ENCODE measurements at places on chromosomes 1 and 21.

- no peak for DNase-seq
Observed at GRCh38 chr1:57485643-57486042, 61.8 kb upstream of the DAB1 start.

DNA sequence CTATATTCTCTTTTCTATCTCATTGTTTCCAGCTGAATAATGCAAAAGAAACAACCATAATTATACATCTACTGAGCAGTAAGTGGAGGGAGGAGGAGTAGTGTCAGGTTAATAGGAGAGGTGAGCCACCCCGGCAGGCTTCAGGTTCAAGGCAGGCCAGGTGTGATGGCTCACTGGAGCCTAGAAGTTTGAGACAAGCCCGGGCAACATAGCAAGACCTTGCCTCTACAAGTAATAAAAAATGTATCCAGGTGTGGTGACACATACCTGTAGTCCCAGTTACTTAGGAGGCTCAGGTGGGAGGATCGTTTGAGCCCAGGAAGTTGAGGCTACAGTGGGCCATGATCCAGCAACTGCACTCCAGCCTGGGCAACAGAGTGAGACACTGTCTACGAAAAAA, 1.9 kb upstream of the DIP2A start:
- no peak for DNase-seq

GRCh38 chr1:242824435-242824834, 299.9 kb upstream of the PLD5 start:
- no peak for DNase-seq

- peak; percentile 24 for DNase-seq
Observed at GRCh38 chr1:117710710-117711109, 104.9 kb downstream of the TENT5C start.

- no peak for DNase-seq
Observed at GRCh38 chr21:26920055-26920454, 46.8 kb downstream of the ADAMTS5 start.

- no peak for DNase-seq
Observed at GRCh38 chr1:248825136-248825535, 579 bp downstream of the SH3BP5L start.

- DNase-seq = no peak
Observed at GRCh38 chr1:185670187-185670627, 64.0 kb upstream of the HMCN1 start.

DNA sequence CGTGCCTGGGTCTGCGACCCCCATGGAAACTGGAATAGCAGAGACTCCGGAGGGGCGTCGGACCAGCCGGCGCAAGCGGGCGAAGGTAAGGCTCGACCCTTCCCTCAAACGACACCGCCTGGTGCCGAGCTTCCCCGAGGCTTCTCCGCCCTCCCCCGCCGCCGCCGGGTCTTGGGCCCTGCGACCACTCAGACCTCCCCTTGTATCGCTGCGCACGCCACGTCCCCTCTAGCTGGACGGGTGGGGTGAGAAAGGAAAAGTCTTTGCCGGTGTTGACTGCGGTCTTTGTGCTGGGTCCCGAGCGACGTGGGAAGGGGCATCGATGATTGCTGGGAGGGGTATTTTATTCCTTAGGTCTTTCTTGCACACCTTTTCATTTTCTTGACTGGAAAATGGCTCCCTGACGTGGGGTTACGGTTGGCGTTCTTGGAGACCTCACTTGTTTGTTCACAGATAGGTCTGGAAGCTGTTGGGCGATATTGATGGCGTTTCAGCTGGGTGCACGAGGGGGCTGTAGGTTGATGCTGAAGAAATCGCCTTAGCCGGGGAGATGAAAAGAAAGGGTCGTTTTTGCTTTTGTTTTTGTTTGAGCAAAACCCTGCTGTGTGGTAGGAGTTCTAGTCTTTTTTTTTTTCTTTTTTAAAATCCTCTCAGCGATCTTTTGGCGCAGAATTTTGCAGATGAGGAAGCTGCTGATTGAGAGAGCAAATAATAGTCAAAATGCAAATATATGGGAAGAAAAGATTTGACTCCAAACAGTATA, 776 bp downstream of the KDM1A start:
- peak; percentile 24 for DNase-seq

DNA sequence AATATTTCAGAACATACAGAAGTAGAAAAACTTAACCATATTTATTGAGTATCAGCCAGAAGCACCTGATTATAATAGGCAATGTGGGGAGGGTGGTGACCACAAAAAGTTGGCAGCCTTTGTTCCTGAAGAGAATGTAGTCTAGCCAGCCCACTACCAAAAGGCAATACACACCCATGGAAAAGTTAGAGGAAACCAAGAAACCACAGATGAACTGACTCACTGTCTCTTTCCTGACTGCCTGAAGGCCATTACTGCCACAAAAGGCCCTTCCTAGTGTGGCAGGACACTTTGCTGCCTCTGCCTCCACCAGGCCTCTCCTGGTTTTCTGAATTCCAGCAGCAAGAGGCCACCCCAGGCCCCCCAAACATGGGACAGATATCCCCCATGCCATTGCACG, 14.6 kb upstream of the PROX1 start:
- DNase-seq = no peak

DNA sequence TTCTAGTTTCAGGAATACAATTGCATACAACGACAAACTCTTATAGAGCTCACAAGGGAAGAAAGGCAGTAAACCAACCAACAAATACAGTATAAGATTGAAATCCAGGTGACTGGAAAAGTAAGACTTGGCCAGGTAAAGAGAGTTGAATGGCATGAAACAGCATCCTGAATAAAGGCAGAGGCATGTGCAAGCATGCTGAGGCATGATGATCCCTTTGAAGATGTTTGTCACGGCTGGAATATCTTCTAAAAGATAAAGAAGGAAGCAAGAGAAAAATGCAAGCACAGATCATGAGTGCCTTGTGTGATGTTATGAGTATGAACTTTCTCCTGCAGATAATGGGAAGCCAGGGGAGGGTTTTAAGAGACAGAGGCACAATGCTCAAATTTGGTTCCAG, 83.3 kb upstream of the SPATA6 start:
- DNase-seq = no peak

DNA sequence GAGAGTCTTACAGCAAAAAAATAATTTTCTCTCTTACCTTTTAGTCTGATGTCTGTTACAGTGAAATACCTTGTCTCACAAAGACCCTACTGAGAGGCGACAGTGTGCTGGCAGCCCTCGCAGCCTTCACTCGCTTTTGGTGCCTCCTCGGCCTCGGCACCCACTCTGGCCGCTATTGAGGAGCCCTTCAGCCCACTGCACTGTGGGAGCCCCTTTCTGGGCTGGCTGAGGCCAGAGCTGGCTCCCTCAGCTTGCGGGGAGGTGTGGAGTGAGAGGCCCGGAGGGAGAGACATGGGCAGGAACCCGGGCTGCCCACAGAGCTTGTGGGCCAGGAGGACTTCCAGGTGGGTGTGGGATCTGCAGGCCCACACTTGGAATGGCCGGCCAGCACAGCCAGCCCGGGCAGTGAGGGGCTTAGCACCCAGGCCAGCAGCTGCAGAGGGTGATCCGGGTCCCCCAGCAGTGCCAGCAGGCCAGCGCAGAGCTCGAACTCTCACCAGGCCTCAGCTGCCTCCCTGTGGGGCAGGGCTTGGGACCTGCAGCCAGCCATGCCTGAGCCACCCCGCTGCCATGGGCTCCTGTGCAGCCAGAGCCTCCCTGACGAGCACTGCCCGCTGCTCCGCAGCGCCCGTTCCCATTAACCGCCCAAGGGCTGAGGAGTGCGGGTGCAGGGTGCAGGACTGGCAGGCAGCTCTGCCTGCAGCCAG, 10.8 kb upstream of the CFHR1 start:
- DNase-seq = no peak

DNA sequence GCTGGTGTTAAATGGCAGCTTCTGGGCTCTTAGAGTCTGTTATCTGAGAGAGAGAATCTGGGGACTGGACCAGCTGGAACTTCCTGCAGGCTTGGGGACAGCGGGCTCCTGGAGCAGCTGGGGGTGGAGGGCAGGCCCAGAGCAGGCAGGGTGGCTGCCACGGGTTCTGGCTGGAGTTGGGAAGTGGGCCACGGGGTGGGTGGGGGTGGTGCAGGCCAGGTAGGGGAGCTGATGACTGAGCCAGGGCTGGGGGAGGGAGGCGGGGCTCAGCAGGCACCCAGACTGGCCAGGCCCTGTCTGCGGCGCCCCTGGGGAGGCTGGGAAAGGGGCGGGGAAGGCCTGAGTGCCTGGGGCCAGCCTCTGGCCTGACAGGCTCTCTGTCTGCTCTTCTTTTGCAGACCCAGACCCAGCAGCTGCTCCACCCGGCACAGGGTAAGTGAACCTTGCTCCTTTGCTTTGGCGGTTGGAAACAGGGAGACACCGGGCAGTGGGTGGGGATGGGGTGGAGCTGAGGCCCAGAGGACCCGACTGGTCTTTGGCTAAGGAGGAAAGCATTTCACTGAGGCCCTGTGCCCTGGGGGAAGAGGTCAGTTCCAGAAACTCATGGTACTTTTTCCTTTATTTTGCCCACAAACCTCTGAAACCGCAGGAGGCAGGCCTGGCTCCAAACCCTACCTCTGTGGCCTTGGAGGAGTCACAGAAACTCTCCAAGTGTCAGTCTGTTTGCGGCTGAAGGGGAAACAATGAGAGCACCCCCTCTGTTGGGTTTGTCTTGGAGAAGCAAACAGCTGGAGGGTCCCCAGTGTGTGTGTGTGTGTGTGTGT, 48.8 kb downstream of the ARHGEF10L start:
- DNase-seq = peak; percentile 89

GRCh38 chr1:88466011-88466410, 218.1 kb upstream of the PKN2 start:
- DNase-seq = no peak

GRCh38 chr1:197915862-197916499, 1.2 kb upstream of the LHX9 start:
- peak; percentile 95 for DNase-seq

DNA sequence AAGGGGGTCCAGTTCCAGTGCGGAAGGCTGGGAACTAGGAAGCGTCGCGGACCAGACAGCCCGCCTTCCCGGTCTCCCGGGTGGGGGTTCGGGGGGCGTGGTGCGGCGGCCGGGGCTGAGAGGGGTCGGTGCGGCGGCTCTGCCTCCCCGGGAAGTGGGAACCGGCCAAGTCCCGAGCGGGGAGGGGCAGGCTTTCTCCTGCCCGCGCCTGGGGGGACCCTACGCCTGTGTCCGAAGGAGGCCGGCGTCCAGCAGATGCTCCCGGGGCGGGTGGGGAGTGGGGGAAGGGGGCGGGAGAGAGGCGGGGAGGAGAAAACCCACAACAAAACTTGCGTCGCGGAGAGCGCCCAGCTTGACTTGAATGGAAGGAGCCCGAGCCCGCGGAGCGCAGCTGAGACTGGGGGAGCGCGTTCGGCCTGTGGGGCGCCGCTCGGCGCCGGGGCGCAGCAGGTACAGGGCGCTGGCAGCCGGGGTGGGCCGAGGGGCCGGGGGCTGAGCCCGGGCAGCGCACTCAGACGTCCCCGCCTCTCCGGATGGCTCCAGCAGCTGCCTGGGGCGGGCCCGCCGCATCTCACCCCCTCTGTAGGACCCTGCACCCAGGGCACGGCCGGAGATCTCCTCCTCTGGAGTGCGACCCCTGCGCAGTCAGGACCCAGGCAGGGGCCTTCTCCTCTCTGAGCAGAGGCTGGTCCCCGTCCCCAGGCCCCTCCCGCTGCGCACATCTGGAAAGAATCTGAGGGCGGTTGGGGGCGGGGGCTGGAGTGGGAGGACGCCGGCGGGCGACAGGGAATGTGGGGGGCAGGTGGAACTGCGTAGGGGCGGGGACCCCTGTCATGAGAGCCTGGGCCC, at the start of gene PODN:
Gene PODN, plus strand, starts transcription at position 355 of the 849 bp plus-strand sequence. CDS start 7,643 bp downstream, outside the sequence.
- no peak for DNase-seq

- no peak for DNase-seq
Observed at GRCh38 chr1:26212726-26213125, 21.3 kb upstream of the CEP85 start.

DNA sequence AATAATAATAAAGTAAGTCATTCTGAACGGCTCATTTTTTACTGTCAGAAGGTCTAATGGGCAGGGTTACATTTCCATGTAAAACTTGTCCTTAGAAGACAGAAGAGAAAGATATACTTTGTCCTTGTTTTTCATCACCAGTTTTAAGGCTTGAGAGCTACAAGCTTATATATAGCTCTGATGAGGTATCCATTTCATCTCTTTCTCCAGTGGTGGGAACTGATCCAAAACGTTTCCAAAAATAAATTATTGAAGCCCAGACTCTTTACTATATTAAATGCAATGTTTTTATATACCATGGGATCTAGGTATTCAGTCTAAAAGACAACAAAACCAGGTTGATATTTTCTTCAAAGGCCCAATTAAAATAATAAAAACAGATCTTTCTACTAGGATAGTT, 8.7 kb downstream of the B3GALNT2 start:
- no peak for DNase-seq

DNA sequence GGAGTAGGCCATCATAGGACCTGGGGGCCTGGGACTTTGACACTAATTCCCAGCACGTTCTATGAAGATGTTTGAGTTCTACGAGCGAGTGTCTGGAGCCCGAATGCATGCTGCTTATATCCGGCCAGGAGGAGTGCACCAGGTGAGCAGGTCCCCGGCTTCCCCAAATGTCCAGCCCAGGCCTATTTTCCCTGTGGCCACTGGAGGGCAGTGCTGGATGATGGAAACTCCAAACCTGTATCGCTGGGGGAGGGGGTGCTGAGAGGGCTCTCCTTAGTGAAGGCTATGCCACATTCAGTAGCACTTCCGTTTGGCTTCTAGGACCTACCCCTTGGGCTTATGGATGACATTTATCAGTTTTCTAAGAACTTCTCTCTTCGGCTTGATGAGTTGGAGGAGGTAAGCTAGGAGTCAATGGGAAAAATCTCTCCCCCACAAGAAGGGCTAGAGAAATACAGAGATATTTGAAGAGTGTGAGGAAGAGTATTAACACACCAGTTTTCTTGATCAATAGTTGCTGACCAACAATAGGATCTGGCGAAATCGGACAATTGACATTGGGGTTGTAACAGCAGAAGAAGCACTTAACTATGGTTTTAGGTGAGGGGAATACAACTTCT, 5.2 kb upstream of the FCER1G start:
- peak; percentile 90 for DNase-seq

DNA sequence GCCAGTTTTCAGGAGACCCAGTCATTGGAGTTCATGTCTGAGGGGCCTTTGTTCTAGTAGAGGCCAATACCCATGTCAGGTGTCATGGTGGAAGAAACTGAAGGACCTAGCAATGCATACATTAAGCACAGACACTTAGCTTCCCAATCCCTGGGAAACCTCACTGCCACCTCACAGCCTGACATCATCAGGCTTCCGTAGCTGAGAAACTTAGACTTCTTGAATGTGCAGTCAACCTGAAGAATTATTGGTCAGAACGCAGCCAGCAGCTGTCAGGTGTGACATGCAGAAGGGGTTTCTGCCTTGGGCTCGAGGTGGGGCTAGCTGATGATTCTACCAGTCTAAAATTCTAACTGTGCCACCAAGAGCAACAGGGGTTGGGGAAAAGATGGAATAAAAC, 1.9 kb upstream of the ITPKB start:
- no peak for DNase-seq

Data from BE2C (cell line).